Diencephalon (tissue), 1 donor: ENCODE measurements at places on chromosomes 5 and 9. TPM values are rescaled to one million over a fixed set of nuclear protein-coding genes. Genes with fewer than 3 reads are reported as not detected.

Gene CCL27
- total RNA-seq, result 0.69 TPM

Gene PCDHA4
- total RNA-seq, result 15.0 TPM

Gene OSTF1
- total RNA-seq, result 21.0 TPM

Gene ZNF300
- 48.4 TPM for total RNA-seq

Gene DNM1
- 155 TPM for total RNA-seq

Gene PRUNE2
- total RNA-seq, result 35.8 TPM

Gene FOCAD
- total RNA-seq, result 134 TPM

Gene FOXD4L3
- total RNA-seq, result 0.23 TPM

Gene AQP7
- not detected for total RNA-seq

Gene CNTLN
- total RNA-seq, result 25.1 TPM

Gene ARHGEF37
- total RNA-seq, result 3.0 TPM

Gene C9orf50
- 0.23 TPM for total RNA-seq

Gene ZNF454
- total RNA-seq, result 10.6 TPM

Gene MOB3B
- total RNA-seq, result 9.0 TPM

Gene GAS1
- 9.9 TPM for total RNA-seq

Gene CAMSAP1
- 140 TPM for total RNA-seq

Gene TRPM6
- 2.5 TPM for total RNA-seq

Gene PTPN3
- 23.5 TPM for total RNA-seq

Gene ATOX1
- total RNA-seq, result 60.4 TPM

Gene SLC25A2
- total RNA-seq, result 0.23 TPM

Gene AIF1L
- total RNA-seq, result 24.9 TPM

Gene GOLGA1
- total RNA-seq, result 29.1 TPM

Gene SV2C
- 34.4 TPM for total RNA-seq

Gene TPPP
- 27.5 TPM for total RNA-seq

Gene SLC36A3
- total RNA-seq, result not detected
